ENCODE measurements at places on chromosomes 5 and 9. TPM values are rescaled to one million over a fixed set of nuclear protein-coding genes. Genes with fewer than 3 reads are reported as not detected.

Gene TRIM36
- total RNA-seq = 0.51 TPM

Gene SMARCA2
- 34.8 TPM for total RNA-seq

Gene PCDHGA11
- total RNA-seq = not detected

Gene CDH10
- not detected for total RNA-seq

Gene SPATA31C2
- total RNA-seq = 0.16 TPM

Gene BHMT2
- total RNA-seq = not detected

Gene CDH18
- total RNA-seq = 0.87 TPM

Gene CATSPER3
- 0.34 TPM for total RNA-seq

Gene IFNK
- total RNA-seq = not detected

Gene FXN
- total RNA-seq = 39.5 TPM

Gene PCDHGC4
- not detected for total RNA-seq

Gene GNA14
- not detected for total RNA-seq

Gene GGTA1
- not detected for total RNA-seq
